ENCODE measurements at places on chromosomes 3 and 15. TPM values are rescaled to one million over a fixed set of nuclear protein-coding genes. Genes with fewer than 3 reads are reported as not detected.

DNA sequence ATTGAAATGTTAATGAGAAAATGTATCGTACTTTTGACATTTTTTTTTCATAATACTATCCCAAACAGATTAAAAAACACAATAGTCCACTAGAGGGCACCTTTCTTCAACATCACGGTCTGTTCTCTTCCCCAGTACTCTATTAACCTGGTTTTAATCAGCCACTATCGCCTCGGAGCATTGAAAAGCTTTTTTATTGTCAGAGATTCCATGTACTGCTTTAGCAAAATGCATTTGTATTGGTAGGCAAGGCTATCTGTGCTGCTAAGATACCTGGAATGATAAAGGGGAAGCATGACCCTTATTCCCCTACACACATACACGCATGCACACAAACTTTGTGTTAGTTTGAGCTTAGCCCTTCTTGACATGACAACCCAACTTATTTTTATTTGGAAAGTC, 160.1 kb upstream of the IL12A start:
- no peak for DNase-seq

DNA sequence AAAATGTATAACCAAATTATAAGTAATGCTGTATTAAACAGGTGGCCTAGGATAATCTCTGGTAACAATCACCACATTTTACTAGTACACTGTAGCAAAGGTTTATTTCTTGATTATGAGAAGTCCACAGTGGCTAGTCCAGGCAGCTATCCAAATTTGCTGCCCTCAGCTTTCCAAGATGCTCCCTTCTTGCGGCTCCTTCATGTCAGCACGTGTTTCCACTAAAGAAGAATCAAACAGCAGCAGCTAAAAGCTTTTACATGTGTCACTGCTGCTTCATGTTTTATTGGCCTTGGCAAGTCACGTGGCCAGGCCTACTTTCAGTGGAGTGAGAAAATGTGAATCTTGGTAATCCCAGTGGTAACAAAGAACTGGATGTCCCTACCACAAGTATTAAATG, 5.6 kb upstream of the RBMS3 start:
- DNase-seq, result no peak

DNA sequence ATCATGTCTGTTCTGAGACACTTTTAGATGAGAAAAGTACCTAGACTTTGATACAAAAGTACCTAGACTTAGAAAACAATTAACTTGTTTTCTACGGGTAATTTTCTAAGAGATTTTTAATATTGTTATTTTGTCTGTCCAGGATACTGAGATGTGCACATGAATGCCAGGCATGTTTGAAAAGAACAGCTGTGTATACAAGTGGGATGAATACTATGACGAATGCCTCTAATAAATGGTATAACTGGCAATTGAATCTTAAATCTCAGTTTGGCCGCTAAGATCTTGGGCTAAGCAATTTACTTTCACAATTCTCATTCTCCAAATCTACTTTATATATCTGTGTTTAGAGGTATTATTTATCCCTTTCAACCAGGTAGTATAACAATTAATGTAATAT, 207.4 kb downstream of the CBLB start:
- no peak for DNase-seq

DNA sequence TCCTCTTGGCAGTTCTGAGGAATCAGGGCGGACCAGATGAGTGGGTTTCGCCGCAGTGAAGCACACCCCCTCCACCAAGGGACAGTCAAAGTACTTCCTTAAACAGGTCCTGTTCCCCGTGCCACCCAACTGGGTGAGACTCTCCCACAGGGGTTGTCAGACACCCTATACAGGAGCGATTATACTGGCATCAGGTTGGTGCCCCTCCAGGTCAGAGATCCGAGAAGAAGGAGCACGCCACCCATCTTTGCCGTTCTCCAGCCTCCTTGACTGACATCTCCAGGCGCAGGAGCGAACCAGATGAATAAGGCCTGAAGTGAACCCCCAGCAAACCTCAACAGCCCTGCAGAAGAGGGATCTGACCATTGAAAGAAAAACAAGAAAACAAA, 108.1 kb upstream of the ZBTB20 start:
- DNase-seq, result no peak

- DNase-seq, result no peak
Measured at GRCh38 chr3:37628711-37629301, 232.9 kb upstream of the CTDSPL start.

DNA sequence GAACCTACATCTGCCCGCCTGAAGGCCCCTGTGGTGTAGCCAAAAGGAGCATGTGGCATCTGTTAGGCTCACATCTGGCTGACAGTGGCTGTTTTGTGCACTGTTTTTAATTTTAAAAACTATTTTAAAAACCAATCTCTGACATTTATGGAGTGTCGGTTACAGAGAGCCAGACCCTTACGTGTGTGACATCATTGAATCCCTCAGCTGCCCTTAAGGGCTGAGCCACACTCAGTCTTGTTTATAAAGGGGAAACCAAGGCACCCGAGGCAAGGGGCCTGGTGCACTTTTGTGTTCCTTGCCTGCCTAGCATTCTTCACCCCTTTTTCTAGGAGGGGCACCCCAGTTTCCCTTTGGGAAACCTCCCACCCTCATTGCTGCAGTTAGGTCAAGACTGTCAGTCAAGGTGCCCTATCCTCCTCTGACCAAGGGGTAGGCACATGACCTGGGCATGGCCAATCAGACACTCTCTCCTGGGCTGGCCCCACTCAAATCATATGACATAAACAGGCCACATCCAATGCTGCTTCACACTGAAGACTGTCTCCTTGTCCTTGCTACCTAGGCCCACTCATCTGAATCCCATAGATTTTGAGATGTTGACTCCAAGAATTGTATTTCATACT, 105.3 kb downstream of the LSM3 start:
- DNase-seq, result no peak

DNA sequence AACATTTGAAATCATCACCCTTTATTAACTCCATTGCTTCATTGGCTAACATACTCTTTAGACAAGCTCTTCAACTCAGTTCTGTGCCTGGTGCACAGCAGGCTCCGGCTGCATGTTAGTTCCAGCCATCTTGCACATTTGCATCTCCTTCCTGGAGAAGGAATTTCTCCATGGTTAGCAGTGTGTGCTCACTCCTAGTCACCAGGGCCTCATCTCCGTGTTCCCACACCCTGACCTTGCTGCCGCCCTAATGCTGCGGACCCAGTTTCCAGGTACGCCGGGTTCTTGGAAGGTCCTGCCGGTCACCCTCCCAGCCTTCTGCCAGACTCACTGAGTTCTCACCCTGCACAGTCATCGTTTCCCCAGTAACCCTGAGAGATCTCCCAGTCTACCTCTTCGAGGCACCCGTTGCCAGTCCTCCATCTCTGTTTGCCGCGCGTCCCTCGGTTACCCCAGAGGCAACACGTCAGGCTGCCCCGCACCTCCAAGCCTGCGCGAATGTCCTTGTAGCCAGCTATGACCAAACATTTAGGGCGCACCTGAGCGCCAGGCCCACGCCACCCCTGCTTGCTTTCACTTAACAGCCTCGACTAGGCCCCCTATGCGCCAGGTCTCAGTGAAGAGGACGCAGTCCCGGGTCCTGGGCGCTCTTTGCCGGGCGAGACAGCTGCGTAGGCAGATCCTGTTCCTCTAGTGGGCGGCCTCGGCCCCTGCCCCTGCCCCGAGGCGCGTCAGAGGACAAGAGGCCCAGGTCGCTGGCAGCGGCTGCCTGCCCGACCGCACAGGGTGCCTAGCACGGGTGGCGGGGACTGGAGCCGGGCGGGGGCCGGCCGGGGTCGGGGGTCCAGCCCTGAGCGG, 747 bp upstream of the ZNF592 start:
- peak; percentile 83 for DNase-seq

GRCh38 chr15:93610944-93611343, 521.9 kb upstream of the RGMA start:
- no peak for DNase-seq

DNA sequence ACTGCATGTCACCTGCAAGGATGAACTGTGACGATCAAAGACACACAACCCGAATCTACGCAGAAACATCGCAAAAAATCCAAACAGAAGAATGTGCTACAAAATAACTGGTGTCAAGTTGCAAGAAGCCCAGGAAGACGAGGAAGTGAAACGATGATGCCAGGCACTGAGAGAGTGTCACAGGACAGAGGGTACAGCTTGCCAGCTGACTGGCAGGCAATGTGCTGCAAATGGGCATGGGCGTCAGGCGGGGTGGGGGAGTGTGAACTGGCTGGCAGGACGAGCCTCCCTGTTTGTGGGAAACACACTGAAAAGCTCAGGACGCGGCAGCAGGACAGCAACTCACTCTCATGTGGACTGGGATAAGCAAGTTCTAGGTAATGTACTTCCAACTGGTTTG, 28.9 kb upstream of the OCA2 start:
- no peak for DNase-seq

- no peak for DNase-seq
Measured at GRCh38 chr3:172698631-172699030, 12.2 kb downstream of the NCEH1 start.

DNA sequence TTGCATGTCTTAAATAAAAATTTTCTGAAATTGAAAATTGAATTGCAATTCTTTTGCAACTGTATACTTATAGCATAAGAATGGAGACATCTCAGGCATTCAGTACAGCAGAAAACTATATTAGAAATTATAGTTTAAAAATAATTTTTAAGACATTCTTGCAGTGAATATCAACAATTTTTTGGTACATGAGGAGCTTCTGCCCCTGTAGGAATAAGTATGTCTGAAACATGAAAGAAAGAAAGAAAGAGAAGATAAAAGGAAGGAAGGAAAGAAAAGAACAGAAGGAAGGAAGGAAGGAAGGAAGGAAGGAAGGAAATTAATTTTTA, 165.0 kb downstream of the GMNC start:
- no peak for DNase-seq

DNA sequence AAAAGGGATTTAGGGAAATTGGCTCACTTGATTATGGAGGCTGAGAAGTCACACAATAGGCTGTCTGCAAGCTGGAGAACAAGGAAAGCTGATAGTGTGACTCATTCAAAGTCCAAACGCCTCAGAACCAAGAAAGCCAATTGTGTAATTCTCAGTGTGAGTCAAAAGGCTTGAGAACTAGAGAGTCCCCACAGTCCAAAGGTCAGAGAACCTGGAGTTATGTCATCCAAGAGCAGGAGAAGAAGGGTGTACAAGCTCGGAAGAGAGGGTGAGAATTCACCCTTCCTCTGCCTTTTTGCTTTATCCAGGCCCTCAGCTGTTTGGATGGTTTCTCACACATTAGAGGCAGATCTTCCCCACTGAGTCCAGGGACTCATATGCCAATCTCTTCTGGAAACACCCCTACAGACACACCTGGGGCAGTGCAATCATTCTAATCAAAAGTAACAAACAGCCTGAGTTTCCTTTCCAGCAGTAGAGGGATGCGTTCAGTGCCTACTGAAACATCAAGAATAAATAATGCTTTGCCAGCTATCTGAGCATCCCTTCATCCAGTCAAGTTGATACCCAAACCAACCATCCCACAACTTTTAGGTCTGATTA, 271.5 kb downstream of the SATB1 start:
- no peak for DNase-seq

GRCh38 chr3:188848947-188849346, 322.8 kb upstream of the TPRG1 start:
- no peak for DNase-seq

GRCh38 chr3:38646630-38647029, 2.9 kb downstream of the SCN5A start:
- DNase-seq, result no peak

DNA sequence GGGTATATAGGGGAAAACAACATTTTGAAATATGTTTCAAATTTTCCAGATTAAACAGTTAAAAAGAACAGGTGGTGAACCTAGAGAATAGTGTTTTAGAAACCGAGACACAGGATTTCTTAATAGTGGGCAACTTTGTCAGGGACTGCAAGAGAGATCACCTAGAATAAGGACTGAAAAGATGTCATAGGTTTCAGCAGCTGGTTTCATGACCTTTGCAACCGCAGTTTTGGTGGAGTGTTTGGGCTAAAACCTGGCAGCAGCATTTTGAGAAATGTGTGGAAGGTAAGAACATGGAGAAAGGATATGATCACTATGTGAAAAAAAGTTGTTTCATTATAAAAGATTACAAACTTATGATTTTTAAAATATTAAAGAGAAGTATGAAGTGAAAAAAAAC, 34.9 kb downstream of the PRKCI start:
- no peak for DNase-seq

DNA sequence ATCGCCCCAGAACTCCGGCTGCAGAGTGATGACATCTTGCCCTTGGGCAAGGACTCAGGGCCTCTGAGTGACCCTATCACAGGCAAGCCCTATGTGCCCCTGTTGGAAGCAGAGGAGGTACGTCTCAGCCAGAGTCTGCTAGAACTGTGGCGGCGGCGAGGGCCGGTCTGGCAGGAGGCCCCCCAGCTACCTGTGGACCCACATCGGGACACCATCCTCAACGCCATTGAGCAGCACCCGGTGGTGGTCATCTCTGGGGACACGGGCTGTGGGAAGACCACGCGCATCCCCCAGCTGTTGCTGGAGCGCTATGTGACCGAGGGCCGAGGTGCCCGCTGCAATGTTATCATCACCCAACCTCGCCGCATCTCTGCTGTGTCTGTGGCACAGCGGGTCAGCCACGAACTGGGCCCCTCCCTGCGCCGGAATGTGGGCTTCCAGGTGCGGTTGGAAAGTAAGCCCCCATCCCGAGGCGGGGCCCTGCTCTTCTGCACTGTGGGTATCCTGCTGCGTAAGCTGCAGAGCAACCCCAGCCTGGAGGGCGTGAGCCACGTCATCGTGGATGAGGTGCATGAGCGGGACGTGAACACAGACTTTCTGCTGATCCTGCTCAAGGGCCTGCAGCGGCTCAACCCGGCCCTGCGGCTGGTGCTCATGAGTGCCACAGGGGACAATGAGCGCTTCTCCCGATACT, 43.4 kb downstream of the DHX30 start:
- DNase-seq, result no peak

DNA sequence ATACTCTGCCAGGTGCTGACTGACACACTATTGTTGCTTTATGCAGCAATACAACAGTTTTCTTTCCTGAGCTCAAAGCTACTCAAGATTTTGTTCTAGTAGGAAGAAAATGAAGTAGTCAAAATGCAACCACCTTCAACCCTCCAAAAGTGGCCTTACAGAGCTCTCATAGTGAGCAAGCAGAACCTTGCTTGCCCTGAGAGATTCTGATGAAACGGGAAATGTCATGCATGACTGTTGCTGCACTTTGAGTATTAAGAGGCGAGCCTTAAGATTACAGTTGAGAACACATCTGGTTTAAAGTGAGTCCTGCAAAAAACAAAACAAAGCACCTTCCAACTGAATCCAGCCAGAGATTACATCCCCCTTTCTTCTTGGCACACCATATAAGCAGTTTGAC, 29.7 kb downstream of the MINDY4B start:
- DNase-seq, result no peak

GRCh38 chr3:124577494-124578167, 152.6 kb upstream of the UMPS start:
- DNase-seq, result no peak

Gene SYNPR
- not detected for total RNA-seq

Gene PRKCI
- total RNA-seq, result 24.5 TPM

Gene IL17RD
- total RNA-seq, result 0.04 TPM

Gene NANOGP8
- not detected for total RNA-seq

Gene OXTR
- total RNA-seq, result 3.6 TPM

Gene APOD
- 0.30 TPM for total RNA-seq

Gene C3orf70
- total RNA-seq, result 0.06 TPM
